Activated CD8-positive, alpha-beta T cell treated with anti-CD3 and anti-CD28 coated beads, Interleukin-2, amount 10 ng/mL, durations not matched to agents 7 days and 5 days (primary cell): ENCODE measurements at places on chromosomes 1 and 21.
A peak's percentile ranks its signal among the peaks of the same experiment; 100 is the strongest.

- DNase-seq = peak; percentile 70
Observed at GRCh38 chr21:38126666-38127303, 130.0 kb upstream of the KCNJ15 start.

- no peak for DNase-seq
Observed at GRCh38 chr21:41142051-41142795, 25.7 kb upstream of the BACE2 start.

DNA sequence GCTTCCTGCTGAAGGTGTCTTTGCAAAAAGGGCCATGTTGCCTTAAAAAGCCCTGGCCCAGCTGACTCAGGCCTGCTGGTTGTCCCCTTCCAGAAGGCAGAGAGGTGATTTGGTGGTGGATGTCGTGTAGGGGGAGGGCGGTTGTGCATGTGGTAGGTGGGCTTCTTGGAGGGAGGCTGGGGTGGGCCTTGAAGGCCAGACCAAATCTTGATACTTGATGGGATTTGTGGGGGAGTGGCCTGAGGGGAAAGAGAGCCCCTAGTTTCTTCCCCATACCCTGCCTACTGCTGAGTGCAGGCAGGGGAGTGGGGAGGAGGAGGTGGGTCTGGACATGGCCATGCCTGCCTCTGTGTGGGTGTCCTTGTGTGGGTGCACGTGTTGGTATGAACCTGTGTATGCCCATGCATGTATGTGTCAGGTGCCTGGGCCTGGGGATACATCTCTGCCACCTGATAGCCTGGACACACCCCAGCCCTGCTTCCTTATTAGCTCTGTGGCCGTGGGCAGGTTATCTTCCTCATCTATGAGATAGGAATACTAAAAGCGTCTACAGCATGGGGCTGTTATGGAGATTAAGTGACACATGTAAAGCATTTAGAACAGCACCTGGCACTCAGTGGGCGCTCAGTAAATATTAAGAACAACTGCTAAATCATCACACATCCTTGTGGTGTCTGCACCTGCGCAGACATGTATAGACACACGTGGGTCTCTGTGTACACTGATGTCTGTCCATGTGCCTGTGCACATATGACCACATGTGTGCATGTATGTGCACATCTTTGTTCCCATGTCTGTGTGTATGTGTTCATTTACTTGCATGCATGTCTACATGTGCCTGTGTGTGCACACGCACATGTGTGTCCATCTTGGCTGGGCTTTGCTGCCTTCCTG is 17.0 kb downstream of the FAM151A start:
- DNase-seq = no peak

DNA sequence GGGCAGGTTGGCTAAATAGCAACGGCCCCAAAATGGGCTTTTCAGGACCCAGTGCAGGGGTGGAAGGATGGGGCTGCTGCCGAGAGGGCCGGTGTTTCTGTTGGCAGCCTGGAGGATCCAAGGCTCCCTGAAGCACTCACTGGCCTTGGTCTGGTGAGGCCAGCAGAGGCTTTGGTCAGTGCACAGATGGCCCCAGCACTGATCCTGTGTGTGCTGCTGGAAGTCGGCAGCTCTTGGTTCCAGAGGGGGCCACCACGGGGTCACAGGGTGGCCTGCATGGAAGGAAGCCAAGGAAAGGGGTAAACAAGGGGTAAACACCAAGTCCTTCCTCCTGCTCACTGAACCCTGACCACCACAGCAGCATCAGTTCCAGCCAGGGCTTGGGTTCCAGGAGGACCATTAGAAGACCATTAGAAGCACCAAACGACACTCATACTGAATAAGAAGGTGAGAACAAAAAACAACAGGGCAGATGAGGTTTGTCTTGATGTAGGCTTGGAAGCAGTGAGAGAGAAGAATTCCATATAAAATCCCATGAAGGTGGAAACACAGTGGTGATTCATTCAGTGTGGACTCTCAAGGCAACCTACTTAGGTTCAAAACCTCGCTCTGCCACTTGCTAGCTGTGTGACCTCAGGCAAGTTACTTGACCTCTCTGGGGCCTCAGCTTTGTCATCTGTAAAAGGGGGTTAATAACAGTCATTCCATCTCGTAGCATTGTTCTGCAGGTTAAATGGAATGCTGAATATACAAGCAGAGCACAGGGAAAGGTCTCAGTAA is 184.5 kb downstream of the RUNX1 start:
- no peak for DNase-seq

GRCh38 chr1:4586611-4587160 is 67.7 kb upstream of the AJAP1 start:
- no peak for DNase-seq

DNA sequence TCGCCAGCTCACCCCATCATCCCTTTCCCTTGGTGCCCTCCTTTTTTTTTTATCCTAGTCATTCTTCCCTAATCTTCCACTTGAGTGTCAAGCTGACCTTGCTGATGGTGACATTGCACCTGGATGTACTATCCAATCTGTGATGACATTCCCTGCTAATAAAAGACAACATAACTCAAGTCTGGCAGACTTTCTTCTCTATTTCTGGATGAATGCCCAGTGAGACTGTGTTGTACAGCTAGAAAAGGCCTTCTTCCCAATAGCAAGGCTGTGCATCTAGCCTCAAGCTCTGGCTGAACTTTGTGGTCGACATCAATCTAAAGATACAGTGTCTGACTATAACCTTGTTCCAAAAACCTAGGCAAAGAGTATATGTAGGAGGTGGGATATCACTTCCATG is 6.4 kb downstream of the IL24 start:
- DNase-seq = no peak

- no peak for DNase-seq
Observed at GRCh38 chr1:116486424-116486823, 84.4 kb downstream of the CD58 start.

DNA sequence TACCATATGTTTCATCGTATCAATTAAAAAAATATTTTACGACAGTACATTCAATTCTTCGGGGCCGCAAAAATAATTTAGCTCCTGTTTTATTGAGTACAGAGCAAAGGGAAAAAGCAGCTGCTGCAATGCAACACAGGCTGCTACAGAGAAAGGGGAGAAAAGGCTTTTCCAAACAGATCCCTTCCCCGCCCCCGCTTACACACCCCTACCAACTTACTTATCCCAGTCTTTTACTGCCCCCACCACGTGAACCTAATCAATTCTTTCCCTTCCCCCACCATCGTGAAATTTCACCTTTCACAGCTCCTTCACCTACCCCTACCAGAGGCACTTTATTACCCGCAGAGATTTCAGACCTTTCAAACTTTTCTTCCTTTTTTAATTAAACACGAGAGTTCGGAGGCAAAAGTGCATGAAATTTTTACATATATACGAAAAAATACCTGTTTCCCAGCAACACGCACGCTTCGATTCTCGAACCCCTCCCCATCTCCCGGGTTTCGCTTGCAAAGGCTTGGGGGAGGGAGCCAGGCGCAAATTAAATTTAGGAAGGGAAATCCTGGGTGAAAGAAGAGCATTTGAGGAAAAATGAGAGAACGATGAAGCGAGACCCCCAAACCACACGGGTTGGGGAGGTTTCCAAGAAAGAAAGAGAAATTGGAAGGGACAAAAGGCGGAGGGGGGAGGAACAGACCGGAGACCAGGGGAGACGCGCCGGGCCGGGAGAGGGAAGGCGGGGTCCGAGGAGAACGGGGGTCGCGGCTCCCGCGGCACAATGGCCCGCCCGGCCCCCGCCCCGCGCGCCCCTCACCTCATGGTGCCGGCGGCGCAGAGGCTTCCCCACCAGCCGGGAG is 823 bp downstream of the ENAH start:
- DNase-seq = no peak

DNA sequence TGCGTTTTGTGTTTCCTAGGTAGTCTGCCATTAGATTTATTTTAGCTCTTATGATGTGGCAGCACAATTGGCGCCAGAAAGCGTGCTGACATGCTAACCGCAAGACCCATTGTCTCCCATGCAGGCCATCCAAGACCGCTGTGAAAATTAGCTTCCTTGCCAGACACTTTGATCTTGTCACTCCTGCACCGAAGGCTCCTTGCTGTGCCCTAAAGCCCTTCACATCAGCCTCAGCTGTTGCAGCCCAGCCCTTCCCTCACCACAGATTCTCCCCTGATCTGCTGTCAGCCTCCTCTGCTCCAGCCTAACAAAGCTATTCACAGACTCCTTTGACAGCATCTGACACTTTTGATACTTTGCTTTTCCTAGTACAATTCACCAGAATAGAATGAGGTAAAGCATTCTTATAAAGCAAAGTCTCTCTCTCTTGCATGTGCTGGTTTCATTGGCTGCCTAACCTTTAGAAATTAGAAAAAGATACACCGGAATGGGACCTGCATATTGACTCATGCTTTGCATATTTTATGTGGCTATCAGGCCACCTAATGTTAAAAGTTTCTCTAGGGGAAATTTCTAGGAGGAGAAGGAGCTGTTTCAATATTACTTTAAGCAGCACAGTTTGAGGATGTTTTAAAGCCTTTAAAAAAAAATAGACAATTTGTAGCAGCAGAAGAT is 280.3 kb upstream of the FMN2 start:
- DNase-seq = peak; percentile 23

GRCh38 chr1:13775459-13775858 is 75.5 kb downstream of the PRDM2 start:
- DNase-seq = no peak

GRCh38 chr1:64059556-64059955 is 143.9 kb upstream of the UBE2U start:
- no peak for DNase-seq

DNA sequence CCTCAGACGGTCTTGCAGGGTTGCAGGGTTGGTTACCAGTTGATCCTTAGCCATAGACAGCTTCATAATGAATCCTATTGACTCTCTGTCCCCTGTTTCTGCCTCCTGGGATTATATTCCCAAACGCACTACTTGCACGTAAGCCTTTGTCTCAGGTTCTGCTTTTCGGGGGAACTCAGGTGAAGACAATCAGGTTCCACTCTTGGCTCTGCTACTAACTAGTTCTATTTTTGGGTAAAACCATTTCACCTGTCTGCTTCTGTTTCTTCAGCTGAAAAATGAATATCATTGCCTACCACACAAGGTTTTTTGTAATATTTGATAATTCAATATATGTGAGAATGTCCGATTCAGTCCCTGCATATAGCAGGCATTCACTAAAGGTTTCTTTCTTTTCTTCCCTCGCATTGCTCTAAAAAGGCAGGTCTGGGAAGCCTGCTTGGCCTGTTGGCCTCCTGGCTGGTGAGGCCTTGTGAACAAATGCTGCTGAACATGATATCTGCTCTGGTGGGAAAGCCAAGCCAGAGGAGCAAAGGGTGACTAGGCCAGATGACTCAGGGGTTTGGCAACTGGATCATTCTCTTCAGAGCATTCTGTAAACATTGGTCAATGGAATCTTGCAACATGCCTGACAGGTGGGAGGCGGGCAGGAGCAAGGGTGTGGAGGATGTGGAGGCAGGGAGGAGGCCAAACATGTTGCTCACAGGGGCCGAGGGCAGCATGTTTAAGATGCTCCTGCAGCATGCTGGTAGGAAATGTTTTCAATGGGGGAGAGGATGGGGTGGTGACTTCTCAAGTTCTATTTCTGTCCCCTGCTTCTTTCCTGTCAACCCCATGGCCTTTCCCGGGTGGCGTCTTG is 23.8 kb downstream of the IER5 start:
- DNase-seq = no peak

DNA sequence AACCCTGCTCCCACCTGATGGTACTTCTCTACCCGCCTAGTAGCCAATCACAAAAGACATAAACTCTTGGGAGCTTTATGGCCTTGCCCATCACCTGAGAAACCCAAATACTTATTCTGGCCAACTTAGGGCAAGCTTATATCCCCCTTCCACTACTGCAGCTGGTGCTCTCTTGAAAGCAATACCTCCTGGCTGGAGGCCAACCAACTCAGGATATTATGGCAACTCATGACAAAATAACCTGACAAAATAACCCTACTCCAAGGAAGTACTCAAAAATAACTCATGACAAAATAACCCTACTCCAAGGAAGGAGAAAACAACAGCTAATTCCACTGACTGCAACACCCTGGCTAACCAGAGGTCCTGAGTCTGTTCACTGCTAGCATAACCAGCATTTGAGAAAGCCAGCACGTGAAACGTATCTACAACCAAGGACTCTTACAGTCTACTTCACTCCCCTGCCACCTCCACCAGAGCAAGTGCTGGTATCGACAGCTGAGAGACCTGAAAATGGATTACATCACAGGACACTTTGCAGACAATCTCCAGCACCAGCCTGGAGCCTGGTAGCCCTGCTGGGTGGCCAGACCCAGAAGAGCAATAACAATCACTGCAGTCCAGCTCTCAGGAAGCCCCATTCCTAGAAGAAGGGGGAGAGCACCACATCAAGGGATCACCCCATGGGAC is 179.9 kb downstream of the COL24A1 start:
- no peak for DNase-seq

GRCh38 chr1:233094691-233095090 is 144.3 kb downstream of the NTPCR start:
- no peak for DNase-seq

GRCh38 chr1:28644494-28644893 is 1.6 kb upstream of the TAF12 start:
- DNase-seq = no peak

GRCh38 chr1:159937054-159937750 is 8.2 kb downstream of the IGSF9 start:
- no peak for DNase-seq

DNA sequence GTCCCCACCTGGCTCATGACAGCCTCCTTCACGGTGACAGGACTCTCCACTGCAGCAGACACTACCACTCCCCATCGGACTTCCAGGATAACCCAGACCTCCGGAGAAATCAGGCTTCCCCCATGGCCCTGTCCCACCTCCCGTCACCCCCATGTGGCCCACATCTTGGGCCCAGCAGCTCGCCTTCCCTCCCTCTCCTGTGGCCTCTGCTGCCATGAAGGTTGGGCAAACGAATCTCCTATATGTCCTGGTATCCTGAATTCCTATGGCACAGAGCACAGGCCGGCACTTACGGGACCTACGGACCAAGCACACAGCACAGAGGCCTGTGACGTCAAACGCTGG is 82.0 kb downstream of the NPHP4 start:
- DNase-seq = no peak

GRCh38 chr1:8276173-8276914 is 41.6 kb upstream of the SLC45A1 start:
- DNase-seq = no peak

GRCh38 chr1:113946678-113947387 is 17.7 kb downstream of the HIPK1 start:
- DNase-seq = no peak

DNA sequence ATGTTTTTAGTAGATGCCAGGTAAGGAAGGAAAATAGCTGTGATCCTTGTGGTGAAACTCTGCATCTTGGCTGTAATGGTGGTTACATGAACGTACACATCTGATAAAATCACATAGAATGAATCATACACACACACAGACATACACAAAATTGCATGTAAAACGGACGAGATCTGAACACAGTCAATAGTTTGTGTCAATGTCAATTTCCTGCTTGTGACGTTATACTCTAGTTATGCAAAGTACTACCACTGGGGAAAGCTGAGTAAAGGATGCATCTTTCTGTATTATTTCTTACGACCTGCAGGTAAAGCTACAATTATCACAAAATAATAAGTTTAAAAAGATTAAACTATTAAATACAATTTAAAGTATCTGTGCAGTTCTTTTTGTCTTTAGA is 493.7 kb upstream of the ZP4 start:
- DNase-seq = no peak
